Fibroblast of pulmonary artery (primary cell): ENCODE measurements at places on chromosomes 7 and 10.

DNA sequence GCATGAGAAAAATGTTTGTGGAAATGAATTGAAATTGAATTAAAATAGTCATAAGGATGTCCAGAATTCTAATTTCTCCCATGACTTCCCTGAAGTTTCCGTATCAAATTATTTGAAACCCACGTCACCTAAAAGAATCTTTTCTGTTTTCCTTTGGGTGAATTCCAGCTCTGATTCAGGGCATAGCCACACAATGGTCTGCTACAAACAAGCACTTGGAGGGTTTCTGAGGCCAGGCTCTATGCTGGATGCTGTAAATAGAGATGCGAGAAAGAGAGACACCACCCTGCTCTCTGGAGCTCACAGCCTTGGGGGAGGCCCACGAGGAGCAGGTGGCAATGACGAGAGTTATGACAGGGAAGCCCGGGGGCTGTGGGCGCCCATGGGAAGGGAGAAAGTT lies 33.6 kb downstream of the GHRHR start:
- DNase-seq = no peak

GRCh38 chr10:42872865-42873435 lies 90.4 kb downstream of the BMS1 start:
- DNase-seq = no peak

- DNase-seq = no peak
Measured at GRCh38 chr7:55588379-55588699, 16.0 kb upstream of the VOPP1 start.

DNA sequence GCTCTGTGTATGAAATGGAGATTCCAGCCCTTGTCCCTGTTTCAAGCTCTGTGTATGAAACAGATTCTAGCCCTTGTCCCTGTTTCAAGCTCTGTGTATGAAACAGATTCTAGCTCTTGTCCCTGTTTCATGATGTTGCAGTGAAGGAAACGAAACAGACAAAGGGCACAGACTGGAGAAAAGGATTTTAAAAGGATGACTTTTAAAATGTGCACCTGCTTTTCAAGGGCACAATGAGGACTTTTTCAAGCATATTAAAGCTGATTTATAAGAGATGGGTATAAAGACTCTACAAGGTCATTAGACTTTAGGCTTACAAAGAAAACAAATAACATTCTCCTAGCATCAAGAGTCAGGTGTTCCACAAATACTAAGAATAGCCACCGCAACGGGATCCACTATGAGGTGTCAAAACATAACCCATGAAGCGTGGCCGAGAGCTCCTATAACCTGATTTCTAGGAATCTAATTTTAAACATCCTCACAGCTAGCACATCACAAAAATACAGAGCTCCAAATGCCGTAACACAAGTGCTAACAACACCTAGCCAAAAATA lies 29.0 kb downstream of the DIP2C start:
- no peak for DNase-seq

DNA sequence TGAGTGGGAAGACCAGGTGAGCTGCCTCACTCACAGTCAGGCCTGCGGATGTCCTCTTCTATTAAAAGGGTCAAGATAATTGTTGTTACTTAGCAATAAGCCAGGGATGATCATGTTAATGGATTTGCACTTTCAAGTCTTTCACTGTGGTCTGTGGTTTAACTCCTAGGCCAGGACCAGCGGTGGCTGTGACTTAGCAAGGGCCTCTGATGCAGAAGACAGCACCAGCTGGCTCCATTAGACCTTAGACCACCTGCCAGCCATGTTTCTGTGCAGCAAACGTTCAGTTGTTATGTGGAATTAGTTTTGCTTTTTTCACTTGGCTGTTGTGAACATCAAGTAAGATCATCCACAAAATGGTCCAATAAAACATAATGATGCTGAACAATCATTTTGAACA lies 537.3 kb downstream of the TNS3 start:
- no peak for DNase-seq

DNA sequence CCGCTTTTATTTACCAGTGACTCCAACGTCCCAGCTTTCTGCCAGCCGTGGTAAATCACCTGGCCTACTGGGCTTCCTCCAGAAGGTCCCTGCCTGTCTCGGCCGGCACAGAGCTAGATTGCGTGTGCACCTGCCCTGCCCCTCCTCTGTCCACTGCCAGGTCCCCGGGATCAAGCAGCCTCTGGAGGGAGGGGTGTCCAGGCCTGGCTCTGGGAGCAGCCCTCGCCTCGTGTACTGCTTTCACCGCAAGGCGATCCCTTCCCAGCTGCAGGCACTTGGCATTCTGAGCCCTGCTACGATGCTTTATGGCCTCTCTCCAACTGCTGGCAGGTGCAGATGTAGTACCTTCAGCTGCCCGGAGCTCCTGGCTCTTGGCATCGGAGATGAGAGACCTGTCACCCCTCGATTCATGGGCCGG lies 7.4 kb downstream of the SLC29A3 start:
- no peak for DNase-seq

DNA sequence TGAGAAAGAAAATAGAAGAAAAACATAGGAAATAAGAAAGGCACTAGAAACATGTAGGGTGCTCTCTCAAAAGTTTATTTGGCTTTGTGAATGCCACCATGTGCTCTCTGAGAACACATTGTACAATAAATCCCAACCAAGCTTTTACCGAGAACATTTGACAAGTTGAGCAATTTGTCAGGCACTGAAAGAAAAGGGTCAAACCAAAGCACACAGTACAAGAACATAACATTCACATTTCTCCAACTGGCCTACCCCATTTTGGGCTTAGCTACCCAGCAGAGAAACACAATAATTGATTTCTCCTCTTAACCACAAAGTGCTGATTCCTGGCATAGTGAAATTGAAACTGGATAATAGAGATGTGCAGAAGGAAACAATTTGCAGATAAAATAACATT lies 69.2 kb upstream of the SLC39A12 start:
- peak; percentile 27 for DNase-seq

- DNase-seq = peak; percentile 59
Measured at GRCh38 chr10:48655411-48656240, 29.0 kb upstream of the WDFY4 start.

DNA sequence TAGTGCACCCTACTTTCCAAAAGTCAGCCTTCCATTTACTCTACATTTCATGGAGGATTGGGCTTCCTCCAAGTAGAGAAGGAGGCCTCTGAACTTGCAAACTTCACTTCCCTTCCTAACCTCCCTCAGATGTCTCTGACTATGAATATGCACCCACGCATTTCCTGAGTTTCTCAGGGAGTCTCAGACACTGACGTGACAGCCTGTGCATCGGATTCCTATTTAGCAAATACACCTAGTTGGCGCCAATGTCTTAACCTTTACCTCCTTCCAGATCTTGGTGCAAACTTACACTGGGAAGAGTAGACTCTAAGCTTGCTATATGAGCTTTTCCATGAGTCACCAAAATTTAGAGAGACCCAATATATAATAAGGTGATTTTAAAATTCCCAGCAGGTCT lies 920.1 kb upstream of the AUTS2 start:
- peak; percentile 63 for DNase-seq
